ENCODE measurements at places on chromosomes 7 and 10. TPM values are rescaled to one million over a fixed set of nuclear protein-coding genes. Genes with fewer than 3 reads are reported as not detected.

- DNase-seq: peak; percentile 52
Observed at GRCh38 chr10:75229971-75230370, 5.8 kb downstream of the COMTD1 start.

- no peak for DNase-seq
Observed at GRCh38 chr7:47183862-47184590, 397.9 kb downstream of the TNS3 start.

DNA sequence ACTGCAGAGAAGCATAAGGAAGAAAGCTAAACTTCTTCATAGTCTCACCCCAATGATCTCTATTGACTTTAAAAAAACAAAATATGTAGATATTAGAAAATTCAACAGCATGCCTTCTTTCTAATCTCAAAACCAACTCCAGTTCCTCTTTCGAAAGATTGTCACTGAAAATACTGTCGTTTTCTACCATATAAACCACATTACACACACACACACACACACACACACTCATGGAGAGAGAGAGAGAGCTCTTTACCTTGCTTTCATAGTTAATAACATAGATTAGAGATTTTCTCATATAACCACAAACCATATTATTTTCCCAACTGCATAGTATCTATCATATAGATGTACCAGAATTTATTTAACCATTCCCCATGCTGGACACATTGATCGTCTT lies 296.2 kb upstream of the MGMT start:
- no peak for DNase-seq

DNA sequence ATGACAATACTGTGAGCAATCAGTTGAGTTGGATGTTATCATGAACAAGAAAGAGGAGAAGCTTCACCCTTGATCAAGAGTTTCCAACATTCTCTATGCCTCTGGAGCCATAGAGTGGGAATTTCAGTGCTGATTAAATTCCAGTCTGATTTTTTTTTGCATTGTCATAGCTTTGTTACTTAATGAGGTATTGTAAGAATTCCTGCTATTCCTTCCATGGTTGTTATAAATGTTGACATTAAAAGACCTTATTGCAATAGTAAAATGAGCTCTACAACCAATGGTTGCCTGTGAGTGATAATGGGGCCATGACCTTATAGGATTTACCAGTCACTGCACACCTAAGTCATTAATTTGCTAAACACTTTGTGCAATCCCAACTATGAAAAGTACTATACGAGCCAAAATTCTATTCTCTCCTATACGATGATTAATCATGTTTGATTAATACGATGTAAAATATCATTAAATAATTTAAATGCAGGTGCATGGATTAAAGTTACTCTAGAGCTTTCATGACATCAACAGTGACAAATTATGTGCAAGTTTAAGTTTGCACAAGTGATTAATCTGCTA lies 353.2 kb upstream of the KLF6 start:
- DNase-seq: peak; percentile 31

DNA sequence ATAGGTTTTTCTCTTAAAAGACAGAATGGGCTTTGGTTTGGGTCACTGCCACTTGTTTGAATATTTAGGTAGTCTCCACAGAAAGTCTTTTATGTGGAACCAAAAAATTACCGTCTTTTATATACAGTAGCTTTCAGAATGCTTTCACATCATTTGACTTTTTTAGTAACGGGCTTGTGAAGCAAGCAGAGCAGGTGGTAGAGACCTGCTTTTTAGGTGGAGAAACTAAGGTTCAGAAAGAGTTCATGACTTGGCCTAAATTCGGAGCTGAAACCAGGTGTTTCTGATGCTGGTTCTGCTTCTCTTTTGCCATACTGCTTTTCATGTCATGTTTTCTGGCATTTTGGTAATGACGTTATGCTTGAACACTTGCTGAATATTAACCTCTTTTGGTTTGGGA lies 36.3 kb downstream of the GARS1 start:
- no peak for DNase-seq

GRCh38 chr7:130146693-130147405 lies 58.4 kb downstream of the TMEM209 start:
- no peak for DNase-seq

HTR5A gene
- not detected for total RNA-seq
